Activated B cell treated with CpG ODN at 0.5 μM for 24 hours (primary cell): ENCODE measurements at places on chromosomes 5 and 9.

DNA sequence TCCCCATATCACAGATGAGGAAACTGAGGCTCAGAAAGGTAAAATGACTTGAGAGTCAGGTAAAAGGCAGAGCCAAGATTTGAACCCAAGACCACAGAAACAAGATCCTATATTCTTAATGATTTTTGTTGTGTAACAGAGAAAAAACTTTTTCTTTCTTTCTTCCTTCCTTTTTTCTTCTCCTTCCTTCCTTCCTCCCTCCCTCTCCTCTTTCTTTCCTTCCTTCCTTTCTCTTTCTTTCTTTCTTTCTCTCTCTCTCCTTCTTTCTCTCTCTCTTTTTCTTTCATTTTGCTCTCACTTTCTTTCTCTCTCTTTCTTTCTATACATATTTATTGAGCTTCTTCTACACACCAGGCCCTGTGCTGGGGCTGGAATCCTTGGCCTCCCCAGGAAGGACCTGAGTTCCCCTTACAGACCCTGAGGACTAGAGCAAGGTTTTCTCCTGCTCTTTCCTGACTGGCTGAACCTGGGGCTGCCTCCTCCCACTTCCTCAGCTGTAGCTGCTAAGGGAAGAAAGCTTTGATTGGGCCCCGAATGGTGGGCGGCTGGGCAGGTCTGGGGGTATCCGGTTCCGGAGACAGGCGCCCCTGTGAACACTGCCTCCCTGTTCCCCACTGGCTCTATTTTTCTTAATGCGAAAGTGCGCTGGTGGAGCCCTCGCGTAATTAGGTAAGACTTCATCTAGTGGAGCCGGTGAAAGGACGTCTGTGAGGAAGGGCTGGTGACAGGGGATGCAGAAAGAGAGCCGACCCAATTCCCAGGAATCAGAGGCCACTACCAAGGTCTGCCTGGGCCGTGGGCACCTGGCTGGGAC is 27.4 kb upstream of the KIF12 start:
- no peak for DNase-seq

GRCh38 chr5:115733607-115734006 is 82.9 kb downstream of the CDO1 start:
- DNase-seq = no peak

- no peak for DNase-seq
Observed at GRCh38 chr5:125396462-125396861, 650.0 kb upstream of the ZNF608 start.

DNA sequence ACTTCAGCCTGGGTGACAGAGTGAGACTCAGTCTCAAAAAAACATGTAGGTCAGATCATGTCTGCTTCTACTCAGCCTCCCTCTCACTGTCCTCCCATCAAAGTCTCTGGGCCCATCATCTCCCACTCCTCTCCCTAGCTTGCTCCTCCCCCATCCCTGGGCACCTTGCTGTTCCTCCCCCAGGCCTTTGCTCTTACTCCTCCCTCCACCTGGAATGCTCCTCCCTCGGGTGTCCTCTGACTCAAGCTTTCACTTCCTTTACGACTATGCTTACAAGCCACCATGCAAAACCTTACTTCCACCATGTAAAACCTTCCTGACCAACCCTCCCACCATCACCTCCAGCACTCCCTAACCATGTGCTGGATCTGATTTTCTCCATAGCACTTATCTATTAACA is 51.5 kb downstream of the MTMR12 start:
- DNase-seq = no peak

- no peak for DNase-seq
Observed at GRCh38 chr5:151864061-151864748, 60.4 kb downstream of the GLRA1 start.

- no peak for DNase-seq
Observed at GRCh38 chr9:91730806-91731205, 219.2 kb downstream of the ROR2 start.

DNA sequence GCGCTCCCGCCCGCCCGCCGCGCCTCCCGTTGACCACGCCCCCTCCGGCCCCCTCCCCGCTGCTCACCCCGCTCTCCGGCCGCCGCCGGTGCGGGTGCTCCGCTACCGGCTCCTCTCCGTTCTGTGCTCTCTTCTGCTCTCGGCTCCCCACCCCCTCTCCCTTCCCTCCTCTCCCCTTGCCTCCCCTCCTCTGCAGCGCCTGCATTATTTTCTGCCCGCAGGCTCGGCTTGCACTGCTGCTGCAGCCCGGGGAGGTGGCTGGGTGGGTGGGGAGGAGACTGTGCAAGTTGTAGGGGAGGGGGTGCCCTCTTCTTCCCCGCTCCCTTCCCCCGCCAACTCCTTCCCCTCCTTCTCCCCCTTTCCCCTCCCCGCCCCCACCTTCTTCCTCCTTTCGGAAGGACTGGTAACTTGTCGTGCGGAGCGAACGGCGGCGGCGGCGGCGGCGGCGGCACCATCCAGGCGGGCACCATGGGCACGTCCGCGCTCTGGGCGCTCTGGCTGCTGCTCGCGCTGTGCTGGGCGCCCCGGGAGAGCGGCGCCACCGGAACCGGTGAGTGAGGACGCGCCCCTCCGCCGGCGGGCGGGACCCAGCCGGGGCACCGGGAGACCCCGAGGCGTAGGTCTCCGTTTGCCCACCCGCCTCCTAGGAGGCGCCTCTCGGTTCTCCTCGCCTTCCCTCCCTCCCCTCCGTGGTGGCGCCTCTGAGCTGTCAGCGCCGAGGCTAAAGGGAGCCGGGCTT is at the start of gene VLDLR:
VLDLR (plus strand) TSS at position 66 of the 739 bp plus-strand sequence; CDS start at position 469, 403 bp downstream.
- peak; percentile 21 for DNase-seq

- DNase-seq = no peak
Observed at GRCh38 chr5:124662181-124662781, 84.2 kb downstream of the ZNF608 start.

GRCh38 chr9:121239071-121239470 is 28.9 kb upstream of the GSN start:
- DNase-seq = no peak

GRCh38 chr5:72154076-72154756 is 46.9 kb downstream of the MAP1B start:
- no peak for DNase-seq

DNA sequence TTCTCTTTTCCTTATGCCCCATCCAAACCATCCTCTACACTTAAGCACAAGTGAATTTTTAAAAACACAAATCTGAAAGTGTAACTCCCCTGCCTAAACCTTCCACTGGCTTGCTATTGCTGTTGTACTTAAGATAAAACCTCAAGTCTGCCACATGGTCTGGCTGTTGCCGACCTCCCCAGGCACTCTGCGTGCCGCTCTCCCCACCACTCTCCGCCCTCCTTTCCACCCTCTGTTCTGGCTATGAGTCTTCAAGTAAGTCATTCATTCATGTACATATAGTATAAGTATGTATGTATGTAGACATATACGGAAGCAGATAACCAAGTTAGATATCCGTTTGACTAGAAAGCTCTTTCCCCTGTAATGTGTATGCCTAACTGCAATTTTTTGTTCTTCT is 94.7 kb upstream of the ANKRD55 start:
- DNase-seq = no peak

DNA sequence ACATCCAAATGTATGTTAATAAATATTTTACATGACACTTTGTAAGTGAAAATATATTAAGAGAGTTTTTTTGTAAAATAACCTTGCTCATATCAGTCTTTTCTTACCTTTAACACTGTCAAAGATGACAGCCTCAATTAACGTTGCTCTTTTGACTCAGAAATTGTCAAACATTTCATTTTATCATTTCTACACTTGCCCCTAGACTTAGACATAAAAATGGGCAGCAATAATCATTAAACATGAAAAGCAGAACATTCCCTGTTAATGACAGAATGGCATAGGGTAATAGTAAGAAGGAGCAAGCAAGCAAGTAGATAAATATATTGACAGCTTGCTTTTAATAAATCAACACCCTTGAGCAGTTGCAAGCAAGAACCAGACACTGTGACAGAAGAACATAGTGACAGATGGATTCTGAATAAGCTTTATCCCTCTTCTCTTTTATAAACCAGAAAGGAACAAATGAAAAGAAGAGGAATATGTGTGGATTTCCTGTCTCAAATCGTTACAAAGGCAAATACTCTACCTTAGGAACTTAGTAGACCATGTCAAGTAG is 796.0 kb upstream of the CHD1 start:
- DNase-seq = no peak

DNA sequence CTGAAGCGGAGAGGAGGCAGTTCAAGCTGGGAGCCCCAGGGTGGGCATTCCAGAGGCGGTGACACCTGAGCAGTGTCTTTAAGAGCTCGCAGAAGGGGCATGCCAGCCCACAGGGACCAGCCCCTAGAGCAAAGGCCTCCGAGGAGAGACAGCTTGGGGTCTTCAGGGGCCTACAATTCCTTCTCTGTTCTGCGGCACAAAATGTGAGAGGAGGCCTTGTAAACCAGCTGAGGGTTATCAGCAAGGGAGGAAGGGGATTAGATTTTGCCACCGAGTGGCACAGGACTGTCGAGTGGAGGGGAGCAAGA is 505 bp upstream of the SIGMAR1 start:
- DNase-seq = no peak

DNA sequence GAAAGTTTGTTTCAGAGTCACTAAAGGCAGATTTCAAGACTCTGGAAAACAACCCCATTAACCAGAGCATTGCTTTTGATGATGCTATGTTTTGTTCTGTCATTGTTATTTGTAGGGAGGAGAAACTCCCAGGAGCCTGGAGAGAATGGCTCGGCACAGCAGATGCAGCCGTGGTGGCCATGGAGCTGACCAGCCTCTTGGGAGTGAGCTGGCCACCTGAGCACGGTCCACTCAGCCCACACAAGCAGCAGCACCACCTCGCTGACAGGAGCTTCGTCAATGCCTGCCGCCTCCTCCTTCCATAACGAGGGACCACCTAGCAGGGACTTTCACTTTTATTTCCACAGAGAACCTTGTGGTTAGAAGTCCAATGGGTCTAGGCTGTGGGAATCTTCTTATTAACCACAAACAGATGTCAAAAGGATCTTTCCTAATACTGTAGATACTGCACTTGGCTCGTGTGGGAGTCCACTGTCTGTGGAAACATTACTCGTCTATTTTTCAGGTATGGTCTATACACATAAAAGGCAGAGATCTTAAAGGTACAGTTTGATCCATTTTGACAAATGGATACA is 21.0 kb upstream of the SMIM32 start:
- DNase-seq = no peak

DNA sequence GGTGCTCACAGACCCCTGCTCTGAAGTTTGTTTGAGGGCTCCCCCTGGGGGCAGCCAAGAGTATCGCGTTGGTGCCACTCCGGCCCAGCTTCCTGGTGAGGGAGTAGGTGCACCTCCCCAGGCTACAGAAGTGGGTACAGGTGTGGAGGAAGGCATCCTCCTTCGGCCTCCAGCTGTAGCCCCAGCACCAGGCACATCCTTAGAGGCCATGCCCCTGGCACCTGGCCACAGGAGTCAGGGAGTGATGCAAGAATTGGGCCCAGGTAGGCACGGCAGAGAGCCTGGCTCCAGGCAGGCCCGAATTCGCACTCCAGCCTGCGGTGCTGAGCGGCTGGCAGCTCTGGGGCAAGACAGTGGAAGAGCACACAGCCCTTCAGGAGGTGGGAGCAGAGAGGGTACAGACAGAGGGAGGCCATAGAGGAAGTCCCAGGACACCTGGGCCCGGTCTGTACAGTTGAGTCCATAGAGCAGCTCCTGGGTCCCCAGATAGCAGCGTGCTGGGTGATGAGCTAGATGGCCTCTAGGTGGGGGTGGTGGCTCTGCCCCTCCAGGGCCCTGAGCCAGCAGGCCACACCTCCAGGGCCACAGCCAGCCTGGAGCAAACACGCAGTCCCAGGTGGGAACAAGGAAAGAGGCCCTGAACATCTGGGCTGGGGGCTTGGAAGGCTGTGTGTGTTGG is 2.4 kb downstream of the SAPCD2 start:
- peak; percentile 78 for DNase-seq

GRCh38 chr5:132812781-132813598 is at the start of gene SOWAHA:
SOWAHA (plus strand) TSS chr5:132813302; CDS start chr5:132813622, 320 bp downstream.
- DNase-seq = no peak

GRCh38 chr5:139306197-139306596 is 12.7 kb downstream of the MATR3 start:
- DNase-seq = no peak

- no peak for DNase-seq
Observed at GRCh38 chr5:149766460-149767280, 36.6 kb downstream of the PPARGC1B start.

- no peak for DNase-seq
Observed at GRCh38 chr5:96687812-96688453, 25.8 kb downstream of the CAST start.

DNA sequence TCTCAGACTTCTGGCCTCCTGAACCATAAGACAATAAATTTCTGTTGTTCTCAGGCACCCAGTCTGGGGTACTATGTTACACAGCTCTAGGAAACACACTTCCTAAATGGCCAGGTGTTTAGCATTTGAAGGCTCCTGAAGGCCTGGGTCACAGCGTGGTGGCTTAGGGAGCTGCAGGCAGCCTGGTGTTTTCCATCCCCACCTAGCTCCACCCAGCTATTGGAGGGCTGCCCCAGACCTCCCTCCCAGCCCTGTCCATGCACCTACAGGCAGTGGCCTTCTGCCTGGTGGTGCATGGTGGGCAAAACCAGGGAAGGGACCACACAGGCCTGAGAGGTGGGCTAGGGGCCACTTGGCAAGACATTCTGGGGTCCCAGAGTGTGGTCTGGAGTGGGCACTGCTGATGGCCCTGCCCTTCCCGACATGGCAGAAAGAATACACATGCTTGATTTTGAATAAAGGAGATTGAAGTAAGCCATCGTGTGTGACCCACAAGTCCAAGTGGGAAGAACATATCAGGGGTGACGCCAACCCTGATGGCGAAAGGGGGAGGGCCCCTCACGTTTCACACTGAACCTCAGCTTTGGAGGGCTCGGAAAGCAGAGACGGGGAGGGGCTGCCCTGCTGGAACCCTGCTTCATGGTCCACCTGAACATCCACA is 1.3 kb upstream of the SUSD3 start:
- DNase-seq = no peak

DNA sequence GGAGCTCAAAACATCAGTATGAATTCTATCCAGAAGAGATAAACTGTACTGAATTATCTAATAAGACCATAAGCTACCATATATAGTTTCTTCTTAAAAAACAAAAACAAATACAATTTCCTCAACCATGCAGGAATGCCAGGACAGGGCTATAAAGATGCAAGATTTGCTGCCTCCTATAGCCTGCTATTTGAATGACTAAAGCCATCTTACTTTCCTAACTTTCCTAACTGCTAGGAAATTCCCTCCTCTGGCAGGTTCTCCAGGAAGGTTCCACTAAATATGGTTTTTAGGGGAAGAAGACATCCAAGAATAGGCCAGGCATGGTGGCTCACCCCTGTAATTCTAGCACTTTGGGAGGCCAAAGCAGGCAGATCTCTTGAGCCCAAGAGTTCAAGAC is 15.1 kb downstream of the KIF27 start:
- no peak for DNase-seq
